ENCODE measurements at places on chromosomes 7 and 10. TPM values are rescaled to one million over a fixed set of nuclear protein-coding genes. Genes with fewer than 3 reads are reported as not detected.

CRYGN gene
- polyA plus RNA-seq: 0.01 TPM

KNDC1 gene
- 0.39 TPM for polyA plus RNA-seq

MRLN gene
- not detected for polyA plus RNA-seq

STOX1 gene
- polyA plus RNA-seq: 0.98 TPM

HHEX gene
- polyA plus RNA-seq: 3.4 TPM

GOLGA7B gene
- polyA plus RNA-seq: 1.7 TPM

AKR1D1 gene
- polyA plus RNA-seq: not detected

GHRHR gene
- not detected for polyA plus RNA-seq

SLC25A13 gene
- polyA plus RNA-seq: 4.8 TPM

NFE2L3 gene
- 2.9 TPM for polyA plus RNA-seq

VWA2 gene
- polyA plus RNA-seq: 1.4 TPM
